ENCODE measurements at places on chromosomes 6 and 20.
A peak's percentile ranks its signal among the peaks of the same experiment; 100 is the strongest.

DNA sequence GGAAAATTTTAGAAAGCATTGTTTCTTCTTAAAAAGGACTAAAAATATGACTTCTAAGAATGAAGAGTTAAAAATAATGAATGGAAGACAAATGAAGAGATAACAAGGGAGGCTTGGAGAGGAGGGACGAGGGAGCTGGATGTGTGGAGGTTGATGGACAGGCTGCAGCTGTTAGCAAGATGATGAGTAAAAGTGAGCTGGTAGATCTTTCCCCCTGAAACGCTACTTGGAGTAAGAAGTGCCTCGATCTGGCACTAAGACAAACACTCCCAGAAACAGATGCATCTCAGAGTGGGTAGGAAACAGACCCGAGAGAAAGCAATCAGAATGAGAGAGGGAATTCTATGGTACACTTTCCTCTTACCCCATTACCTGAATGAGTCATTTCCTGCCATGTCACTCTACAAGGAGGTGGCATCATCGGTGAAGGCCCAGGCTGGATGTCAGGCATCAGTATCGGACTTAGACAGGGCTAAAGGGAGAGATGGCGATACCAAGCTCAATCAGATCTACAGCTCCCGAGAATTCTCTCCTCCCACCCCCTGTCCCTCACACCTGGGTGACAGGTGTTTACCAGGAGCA is 154.1 kb upstream of the BMP2 start:
- DNase-seq = no peak

GRCh38 chr6:148701375-148701774 is 45.5 kb upstream of the UST start:
- DNase-seq = no peak

DNA sequence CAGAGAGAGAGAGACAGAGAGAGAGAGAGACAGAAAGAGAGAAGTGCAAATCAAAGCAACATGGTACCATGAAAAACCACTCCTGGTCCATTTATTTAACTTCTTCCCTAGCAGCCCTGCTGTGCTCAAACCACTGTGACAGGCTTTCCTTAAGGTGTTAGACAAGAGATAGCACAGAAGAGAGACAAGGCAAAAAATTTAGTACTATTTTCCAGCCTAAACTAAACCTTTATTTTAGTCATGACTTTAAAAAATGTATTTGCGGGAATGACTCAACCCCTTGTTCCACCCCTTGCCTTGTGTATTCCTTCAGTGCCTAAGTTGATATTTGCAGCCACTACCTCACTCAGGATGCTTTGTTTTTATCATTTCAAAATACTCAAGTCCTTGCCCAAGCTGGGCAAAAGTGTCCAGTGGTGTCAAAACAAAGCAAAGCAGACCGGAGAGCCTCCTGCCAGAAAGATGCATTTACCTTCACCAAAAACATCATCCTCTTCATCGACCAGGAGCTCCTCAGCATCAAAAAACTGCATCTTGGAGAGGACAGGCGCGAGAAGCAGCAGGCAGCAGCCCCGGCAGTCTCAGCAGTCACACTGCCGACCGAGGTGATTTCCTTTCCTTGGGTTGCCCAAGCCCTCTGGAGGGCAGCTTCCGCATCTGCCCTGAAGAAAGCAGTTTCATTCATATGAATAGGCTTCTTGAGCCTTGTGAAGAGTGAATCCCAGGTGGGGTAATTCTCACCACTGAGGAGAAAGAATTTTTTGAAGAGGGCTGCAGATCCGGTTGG is at the start of gene RIPOR2:
TSS of gene RIPOR2 (minus strand) at position 595 of the 787 bp plus-strand sequence. CDS start at position 533, 62 bp downstream.
- DNase-seq = peak; percentile 63

GRCh38 chr6:45488889-45489288 is 111.2 kb upstream of the SUPT3H start:
- no peak for DNase-seq

GRCh38 chr20:1536893-1537730 is 20.4 kb downstream of the SIRPD start:
- no peak for DNase-seq

DNA sequence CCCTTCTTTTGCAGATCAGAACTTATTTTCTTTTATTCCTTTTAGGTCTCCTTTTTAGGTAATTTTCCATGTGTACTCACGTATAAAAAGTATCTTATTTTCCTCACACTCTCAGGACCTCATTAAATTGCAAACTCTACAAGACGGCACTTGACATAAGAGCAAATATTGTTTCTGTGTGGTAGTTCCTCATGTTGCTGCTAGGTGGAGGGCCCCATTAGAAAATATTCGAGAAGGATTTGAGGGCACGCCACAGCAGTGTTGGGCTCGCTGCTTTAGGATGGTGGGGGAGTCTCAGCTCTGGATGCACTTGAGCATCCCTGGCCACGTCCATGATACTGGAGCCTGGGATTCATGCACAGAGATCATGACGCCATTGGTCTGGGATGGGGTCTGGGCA is 64.9 kb upstream of the ZFP64 start:
- DNase-seq = no peak

GRCh38 chr6:36120018-36120417 is 10.3 kb upstream of the MAPK13 start:
- no peak for DNase-seq

- no peak for DNase-seq
Measured at GRCh38 chr6:139990856-139991465, 616.5 kb upstream of the CITED2 start.

DNA sequence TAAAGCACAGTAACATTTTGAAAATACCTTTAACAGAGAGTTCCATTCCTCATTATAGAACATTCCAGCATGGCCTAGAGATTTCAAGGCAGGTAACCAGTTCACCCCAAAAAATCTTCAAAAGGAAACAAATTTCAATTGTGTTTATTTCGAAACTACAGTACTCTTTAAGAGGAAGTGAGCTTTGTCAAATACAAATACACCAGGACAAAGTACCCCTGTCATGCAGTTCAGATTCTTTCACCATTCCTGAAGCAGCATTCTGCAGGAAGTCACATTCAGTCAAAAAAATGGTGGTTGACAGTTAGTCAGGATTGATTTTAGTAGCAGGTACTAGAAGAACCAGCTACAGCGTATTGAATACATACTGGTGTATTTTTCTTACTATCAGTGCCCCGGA is 89.6 kb upstream of the RIN2 start:
- no peak for DNase-seq

DNA sequence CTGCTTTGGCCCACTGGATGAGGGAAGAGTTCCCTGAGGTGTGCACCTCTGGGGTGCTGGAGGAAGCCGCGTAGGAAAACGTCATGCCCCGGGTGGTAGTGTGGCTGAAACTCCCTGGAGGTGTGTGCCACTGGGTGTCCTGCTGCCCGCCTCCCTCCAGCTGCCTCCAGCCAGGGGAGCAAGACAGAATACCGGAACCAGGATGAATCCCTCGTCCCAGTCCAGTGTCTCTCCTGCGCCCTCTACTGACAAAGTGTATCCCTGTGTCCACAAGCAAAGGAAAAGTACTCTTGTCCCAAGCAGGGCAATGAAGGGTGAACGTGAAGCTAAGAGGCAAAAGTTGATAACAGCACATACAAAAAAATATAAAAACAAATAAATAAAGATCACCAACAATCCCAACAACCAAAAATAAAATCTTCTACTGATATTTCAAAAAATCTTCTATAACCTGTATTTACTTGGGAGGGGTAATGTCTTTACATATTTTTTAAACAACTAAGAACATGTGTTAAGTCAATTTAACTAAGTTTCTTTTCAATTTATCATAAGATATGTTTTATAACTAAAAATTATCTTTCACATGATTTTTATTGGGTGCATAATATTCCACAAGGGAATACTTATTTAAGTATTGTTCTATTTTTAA is 437.6 kb downstream of the MAFB start:
- no peak for DNase-seq

DNA sequence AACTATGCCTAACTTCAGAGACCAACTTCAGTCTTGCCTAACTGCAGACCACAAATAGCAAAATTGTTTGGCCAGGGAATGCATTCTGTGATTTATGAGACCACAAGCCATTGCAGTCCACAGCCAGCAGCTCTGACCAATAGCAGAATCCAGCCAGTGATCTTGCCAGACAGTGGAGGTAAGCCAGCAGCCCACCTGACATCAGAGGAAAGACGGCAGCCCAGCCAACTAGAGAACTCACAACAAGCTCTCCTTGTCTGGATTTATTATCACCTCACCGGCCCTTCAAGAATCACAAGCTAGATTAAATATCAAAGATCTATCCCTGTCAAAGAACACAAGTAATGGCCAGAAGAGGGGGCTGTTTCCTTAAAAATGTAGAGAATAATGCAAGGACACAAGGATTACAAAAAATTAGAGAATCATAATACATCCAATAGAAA is 66.5 kb upstream of the SLC35F1 start:
- DNase-seq = no peak

GRCh38 chr6:30572148-30572547 is 906 bp downstream of the ABCF1 start:
- no peak for DNase-seq

GRCh38 chr6:122778302-122778701 is 1.2 kb upstream of the FABP7 start:
- DNase-seq = no peak

- DNase-seq = no peak
Measured at GRCh38 chr20:22776369-22776768, 192.0 kb upstream of the FOXA2 start.

DNA sequence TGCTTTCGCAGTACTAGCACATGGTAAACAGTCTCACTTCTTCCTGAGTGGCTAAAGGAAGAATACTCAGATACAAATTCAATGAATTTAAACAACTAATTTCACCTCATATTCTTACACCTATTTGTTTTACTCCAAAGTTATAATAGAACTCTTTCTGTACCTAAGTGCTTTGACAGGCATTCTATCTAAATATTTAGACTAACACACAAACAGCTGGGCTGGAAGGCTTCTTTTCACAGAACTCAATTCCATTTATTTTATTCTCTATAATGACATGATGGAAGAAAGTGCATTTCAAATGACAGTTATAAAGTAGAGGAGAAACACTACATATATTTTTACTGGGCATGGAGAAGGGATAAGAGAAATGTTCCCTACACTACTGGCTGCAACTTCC is 384.9 kb upstream of the SPTLC3 start:
- no peak for DNase-seq

GRCh38 chr6:24922814-24923213 is 12.9 kb downstream of the RIPOR2 start:
- DNase-seq = no peak

DNA sequence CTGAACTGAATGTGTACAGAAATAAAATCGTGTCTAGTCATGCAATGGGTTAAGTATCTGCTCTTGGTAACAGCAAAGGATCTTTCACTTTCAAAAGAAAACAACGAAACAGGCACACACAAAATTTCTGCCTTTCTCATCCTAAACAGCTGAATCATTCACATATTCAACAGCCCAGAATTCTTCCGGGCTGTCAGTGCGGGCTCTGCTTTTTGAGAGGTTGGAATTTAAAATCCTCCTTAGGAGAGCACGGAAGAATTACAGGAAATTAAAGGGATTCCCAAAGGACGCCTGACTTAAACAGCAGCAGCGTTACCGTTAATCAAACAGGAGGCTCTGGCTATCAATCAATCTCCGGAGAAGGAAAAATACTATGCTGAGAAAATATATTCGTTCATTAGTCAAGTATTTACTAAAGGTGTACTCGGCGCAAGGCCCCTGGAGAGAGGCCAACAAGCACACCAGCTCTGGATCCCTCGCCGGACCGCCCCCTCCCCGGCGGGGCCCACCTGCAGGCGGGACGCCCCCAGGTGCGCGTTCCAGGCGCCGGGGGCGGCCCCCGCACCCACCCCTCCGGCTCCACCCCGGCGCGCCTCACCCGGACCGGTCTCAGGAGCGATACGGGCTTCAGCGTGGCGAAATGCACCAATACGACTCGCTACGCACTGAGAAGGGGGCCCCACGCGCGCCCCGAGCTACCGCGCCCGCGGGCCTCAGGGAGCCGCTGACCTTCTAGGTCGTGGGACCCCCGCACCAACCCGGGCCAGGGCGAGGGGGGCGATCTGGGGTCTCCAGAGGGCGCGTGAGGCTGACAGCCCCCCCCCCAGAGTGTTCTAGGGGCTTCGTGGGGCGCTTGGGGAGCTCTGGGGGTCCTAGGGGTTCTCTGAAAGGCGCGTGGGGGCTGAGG is 1.0 kb downstream of the NAPB start:
- peak; percentile 50 for DNase-seq

DNA sequence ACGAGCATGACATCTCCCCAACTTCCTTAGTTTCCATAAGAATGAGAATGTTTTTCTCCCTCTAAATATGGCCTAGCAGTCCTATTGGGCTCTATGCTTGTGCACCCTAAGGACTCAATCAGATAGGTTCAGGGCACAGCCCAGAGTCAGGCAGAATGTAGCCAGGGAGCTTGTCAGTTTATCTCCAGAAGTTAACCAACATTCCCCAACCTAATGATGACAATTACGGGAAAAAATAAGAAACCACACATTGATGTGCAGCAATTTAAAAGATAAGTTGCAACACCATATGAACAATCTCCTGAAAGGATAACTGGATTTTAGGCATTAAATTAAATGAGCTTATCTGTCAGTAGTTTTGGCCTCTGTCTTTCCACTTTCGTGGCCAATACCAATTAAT is 71.1 kb downstream of the HDDC2 start:
- no peak for DNase-seq

DNA sequence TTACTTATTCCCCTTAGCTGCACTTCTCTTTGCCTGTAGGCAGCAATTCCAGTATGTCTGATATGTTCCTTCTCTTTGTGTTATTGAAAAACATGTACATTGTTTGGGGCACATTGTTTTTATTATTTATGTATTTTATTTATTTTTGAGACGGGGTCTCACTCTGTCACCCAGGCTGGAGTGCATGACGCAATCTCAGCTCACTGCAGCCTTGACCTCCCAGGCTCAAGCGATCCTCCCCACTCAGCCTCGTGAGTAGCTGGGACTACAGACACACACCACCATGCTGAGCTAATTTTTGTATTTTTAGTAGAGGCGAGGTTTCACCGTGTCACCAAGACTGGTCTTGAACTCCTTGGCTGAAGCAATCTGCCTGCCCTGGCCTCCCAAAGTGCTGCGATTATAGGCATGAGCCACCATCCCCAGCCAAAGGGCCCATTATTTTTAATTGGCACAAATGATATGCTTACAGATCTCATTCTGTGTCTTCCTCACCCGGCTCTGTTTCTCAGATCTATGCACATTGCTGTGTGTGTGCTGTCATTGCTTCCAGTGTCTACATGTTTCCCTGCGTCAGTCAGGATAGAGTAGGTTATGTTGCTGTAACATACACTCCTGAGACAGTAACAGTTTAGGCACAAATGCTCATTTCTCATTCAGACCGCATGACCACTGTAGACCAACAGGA is 54.1 kb upstream of the NELFCD start:
- no peak for DNase-seq

- no peak for DNase-seq
Measured at GRCh38 chr6:42042108-42042507, 8.2 kb upstream of the TAF8 start.

DNA sequence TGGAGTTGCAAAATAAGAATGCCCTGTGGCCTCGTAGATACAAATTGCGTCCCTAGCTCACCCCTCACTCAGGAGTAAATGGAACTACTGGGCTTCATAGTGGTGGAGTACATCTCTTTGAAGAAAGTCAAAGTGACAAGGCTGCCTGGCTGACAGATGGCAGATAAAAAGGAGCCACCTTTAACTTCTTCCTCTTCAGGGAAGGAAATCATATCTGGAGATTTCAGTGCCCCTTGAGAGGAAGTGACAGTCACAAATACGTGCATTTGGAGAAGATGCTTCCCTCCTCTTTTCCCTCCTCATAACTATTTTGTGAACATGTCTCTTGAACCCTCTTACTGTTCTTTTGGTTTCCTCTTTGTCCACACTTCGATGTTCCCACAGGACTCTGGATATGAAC is 43.2 kb downstream of the PPP1R3G start:
- no peak for DNase-seq

Data from germinal center (tissue), 1 donor.